ENCODE measurements at places on chromosomes 7 and 10.

DNA sequence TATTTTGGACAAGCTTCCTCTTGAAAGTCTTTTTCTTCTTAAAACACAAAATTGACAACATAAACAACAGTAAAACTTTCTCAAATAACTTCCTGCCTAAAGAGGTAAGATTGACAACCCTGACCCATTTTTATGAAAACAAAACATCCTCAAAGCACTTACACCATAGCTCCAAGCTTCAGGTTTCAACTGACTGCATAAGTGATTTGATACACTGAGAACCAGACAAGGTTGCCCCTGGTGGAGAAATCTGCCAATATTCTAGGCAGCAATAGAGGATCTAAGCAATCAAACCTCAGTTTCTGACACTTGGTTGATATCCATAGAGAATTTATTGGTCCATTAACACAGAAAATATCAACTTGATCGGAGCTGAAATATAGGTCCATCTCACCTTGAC lies 147.8 kb downstream of the ELAPOR2 start:
- no peak for DNase-seq

GRCh38 chr7:68434857-68435256 lies 1163.4 kb upstream of the AUTS2 start:
- DNase-seq = no peak

DNA sequence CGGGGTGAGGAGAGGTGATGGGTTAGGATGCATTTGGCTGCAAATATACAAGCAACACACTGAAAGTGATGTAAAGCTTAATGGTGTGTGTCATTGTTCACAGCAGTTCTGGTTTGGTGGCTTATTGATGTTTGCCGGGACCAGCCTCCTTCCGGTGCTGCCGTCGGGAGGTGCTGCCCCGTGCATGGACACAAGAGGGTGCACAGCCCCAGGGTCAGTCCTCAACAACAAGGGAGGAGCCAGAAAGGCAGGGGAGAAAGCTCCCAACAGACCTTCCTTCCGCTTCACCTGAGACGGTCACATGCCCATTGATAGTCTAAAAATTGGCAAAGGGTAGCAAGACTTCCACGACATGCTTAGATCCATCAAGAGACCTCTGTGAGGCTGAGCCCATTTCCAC lies 9.5 kb downstream of the RNF32 start:
- no peak for DNase-seq

DNA sequence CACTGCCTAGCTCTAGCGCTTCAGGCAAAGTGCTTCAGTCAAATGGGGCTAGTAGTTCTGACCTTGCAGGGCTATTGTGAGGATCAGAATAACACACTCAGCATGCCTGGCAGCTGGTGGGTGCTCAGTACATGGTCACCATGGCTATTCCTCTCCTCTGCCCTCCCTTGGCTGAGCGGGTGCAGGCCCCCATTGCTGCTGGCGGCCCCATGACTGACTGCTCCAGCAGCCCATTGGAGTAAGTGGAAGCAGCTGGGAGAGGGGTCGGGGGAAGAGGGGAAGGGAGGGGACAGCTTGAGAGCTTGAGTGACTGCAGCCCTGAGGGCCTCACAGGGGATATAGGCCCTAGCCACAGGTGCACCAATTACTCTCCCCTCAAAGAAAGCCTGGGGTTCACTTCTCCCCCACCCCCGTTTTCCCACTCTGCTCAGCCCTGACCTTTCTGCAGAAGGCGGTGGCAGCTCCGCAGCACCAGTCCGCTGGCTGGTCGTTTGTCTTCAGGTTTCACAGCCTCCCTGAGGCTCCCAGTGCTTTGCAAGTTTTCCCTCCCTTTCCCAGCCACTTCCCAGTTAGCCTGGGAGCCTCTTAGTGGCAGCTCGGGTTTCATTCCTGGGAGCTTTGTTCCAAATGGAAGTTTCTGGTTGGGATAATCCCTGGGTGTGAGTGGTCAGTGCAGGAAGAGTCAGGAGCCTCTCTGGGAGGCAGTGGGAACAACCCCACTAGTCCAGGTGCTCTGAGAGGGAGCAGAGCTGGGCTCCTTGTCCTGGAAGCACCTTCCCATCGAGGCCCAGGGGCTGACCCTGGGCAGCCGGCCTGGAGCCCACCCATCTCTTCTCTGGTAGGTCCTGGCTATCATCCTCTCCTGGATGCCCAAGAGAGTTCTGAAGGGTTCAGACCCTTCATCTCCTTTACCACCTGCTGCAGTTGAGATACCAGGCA lies 16.3 kb downstream of the FGF8 start:
- no peak for DNase-seq

DNA sequence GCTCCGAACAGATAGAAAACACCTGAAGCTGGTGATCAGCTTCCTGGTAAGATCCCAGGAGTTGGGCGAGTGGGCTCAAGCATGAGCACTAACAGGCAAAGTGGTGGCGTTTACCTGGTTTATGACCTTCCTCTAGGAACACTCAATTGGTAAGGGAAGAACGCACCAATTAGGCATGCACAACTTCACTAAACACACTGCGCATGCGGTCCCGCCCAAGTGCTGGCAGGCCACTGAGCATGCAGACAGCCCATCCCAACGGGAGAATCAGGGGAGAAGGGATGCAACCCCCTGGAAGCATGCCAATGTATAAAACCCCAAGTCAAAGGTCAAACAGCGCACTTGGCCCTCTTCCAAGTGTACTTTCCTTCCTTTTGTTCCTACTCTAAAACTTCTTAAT lies 70.4 kb downstream of the LYZL2 start:
- no peak for DNase-seq

DNA sequence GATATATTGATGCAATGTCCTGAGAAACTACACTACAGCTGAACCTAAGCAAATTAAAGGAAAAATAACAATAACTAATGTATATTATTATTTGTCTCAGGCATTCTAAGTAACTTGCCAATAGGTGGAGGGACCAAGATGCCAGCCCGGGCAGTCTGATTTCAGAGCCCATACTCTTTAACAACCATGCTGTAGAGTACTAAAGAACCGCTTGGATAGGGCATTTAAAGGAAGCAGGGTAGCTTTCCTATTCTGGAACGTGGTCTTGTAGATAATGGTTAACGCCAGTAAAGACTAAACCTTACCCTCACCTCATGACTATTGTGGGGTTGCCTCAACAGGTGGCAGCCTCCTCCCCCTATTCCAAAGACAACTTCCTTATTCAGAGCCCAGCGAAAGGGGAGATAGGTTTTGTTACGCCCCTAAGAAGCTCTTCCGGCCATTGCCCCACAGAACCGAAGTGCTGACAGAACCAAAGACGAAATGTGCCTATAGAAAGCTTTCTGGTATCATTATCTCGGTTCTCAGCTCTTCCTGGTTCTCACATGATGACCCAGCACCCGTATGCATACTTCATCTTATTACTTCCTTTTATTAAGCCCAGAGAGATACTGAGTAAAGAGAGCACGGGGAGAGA lies 707 bp upstream of the C1GALT1 start:
- no peak for DNase-seq

- DNase-seq = no peak
Observed at GRCh38 chr10:132183046-132183445, 3.7 kb upstream of the DPYSL4 start.

GRCh38 chr10:2631557-2632205 lies 435.7 kb upstream of the PFKP start:
- DNase-seq = no peak

GRCh38 chr10:103153302-103154197 lies 39.5 kb downstream of the NT5C2 start:
- DNase-seq = no peak

- no peak for DNase-seq
Observed at GRCh38 chr7:123690550-123690949, 34.9 kb downstream of the LMOD2 start.

DNA sequence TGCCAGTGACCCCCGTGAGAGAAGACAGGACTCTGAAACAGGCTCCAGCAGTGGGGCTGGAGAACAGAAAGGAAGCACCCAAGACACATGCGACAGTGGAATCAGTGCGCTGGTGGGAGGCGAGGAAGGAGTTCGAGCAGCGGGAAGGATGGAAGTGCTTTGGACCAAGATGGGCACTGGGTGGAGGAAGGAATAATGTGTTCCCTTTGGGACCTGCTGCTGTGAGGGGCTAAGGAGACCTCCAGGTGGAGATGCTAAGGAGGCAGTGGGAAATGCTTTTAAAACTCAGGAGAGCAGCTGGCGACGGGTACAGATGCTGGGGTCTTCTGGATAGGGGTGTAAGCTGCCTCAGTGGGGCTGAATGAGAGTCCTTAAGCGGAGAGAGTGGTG lies 109.7 kb upstream of the ANLN start:
- no peak for DNase-seq

GRCh38 chr7:73573276-73573675 lies 5.1 kb downstream of the TBL2 start:
- DNase-seq = no peak

GRCh38 chr10:117530791-117531190 lies 11.8 kb upstream of the EMX2 start:
- DNase-seq = no peak

DNA sequence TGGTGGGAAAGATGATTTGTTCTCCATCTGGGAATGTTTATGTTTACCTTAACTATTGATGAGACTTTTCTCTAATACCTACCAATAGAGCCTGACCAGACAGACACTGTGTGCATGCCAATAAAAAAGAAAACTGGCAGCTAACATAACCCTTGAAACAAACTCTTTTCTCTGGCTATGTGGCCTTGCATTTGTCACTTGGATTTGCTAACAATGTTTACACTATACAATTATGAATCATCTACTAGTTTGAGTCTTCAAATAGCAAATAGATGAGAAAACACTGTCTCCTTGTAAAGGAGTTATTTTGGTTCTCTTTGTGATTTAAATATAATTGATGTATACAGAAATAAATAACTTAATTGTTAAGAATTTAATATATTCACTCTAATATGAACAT lies 273.1 kb downstream of the SEMA3D start:
- DNase-seq = no peak

DNA sequence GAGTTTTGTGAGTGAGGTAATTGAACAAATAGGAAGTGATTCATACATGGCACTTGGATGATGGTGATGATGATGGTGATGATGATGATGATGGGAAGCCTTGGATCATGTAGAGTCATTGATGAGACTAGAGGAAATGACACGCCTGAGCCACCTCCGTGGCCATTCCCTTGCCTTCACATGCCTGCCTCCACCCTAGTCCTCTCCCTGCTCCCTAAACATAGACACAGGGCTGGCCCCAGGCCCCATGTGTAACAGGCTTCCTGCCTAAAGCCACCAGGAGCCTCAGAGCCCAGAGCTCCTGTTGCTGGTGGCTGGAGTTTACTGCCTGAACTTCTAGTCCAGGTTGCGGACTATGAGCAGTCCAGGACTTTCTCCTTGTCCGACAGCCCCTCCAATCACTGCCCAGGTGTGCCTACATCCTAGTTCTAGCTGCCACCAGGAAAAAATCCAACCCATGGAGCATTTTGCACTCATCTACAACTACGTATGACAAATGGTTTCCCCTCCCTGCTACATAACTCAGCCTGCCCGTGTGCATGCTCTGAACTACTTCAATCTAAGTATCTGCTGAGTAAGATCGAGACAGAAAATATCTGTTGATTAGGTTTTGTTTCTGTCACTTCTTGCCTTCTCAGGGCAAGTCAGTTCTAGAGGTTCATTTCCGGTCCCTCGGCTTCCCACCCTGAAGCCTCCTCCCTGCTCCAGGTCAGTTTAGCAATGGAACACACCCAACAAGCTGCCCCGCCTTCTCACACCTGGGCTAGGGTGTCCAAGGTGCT lies 35.5 kb upstream of the KDM7A start:
- no peak for DNase-seq

DNA sequence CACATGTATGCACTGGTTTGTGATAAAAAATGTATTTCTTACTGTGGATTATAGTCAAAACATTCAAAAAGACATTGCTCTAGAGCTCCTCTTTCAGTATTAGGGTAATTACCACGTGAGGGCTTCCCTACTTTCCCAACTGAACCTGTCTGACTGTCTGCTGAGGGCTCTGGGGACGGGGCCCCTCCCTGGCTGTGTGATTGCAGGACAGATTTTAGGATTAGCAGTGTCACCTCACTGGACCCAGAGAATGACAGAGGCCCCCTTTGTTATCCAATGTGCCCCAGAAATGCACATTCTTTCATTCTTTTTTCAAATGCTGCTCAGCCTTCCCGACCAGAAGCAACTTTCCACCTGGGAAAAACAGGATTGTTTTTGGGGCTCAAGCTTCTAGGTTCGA lies 43.6 kb upstream of the MXI1 start:
- DNase-seq = no peak

- peak; percentile 9 for DNase-seq
Observed at GRCh38 chr10:96292971-96293920, 11.0 kb upstream of the DNTT start.

- no peak for DNase-seq
Observed at GRCh38 chr10:107033799-107034422, 130.6 kb downstream of the SORCS1 start.

DNA sequence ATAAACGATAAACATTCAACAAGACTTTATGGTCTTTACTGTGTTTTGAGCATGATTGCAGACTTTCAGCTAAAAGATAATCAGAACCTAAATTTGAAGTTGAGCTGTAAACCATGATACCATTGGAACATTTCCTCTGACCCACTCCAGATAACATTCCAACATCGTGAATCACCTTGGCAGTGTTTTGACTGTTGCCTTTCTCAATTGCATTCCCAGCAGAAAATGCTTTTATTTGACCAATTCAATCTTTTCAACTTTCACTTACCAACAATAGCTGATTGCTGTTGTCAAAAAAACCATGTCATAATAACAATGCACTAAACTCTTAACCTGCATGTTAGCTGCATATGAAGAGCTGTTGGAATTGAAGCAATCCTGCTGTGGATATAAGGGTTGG lies 165.5 kb downstream of the MDFIC start:
- peak; percentile 71 for DNase-seq

- no peak for DNase-seq
Observed at GRCh38 chr10:110393866-110394265, 89.1 kb upstream of the SMNDC1 start.

- no peak for DNase-seq
Observed at GRCh38 chr7:101496017-101496416, 133.1 kb downstream of the MYL10 start.

- no peak for DNase-seq
Observed at GRCh38 chr10:121608469-121609190, 10.4 kb upstream of the FGFR2 start.

- no peak for DNase-seq
Observed at GRCh38 chr7:70678621-70679251, 453.2 kb upstream of the GALNT17 start.

DNA sequence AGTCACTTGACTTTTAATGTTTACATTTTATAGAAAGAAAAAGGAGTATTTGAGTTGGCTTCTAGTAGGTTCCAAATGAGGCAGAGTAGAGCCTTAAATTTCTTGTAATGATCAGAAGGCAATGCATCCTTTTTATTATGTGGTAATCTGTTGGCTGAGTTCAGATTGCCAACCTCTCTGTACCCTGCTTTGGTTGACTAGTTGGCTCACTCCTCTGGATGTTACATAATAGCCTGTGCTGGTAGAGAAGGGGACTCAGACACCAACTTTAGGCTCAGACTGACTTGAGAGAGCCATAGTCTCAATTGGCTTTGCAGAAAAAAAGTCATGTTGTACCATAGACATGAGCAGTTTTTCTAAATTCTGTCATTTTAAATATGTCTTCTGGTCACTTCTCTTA lies 46.8 kb upstream of the GLCCI1 start:
- DNase-seq = no peak

GRCh38 chr7:50331564-50332208 lies 27.2 kb downstream of the IKZF1 start:
- DNase-seq = no peak

GRCh38 chr7:148941598-148942275 lies 57.6 kb upstream of the EZH2 start:
- DNase-seq = no peak

GRCh38 chr7:66758950-66759628 lies 18.6 kb downstream of the RABGEF1 start:
- no peak for DNase-seq

- DNase-seq = no peak
Observed at GRCh38 chr10:116728526-116729096, 13.8 kb downstream of the HSPA12A start.

Measured in non-pigmented ciliary epithelial cell (primary cell).